ENCODE measurements at places on chromosomes 4 and X.

GRCh38 chr4:78166622-78167021 is 109.5 kb downstream of the FRAS1 start:
- DNase-seq: no peak

DNA sequence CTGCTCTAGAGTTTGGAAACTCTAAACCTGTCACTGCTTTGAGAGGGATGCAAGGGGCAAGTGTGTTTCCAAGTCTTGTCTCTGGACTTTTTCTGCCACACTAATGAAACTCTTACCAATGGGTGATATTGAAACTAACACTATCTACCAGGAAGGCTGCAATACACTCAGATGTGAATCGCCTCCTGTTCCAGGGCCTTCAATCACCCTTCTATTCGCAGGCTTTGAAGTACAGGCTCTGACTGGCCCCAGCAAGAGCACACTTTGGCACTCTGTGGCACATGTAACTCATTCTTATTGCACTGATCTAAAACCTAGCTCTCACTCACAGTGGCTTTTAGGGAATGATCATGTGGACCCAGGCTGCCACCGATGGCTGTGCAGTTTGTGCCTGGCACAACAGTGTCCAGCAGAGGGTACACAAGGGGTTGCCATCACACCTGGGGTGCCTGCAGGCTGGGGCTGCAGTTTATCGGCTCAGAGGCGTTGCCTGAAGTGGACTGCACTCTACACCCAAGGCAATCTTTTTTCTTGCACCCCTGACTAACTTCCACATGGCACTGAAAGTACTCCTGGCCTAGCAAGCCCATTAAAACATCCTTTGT is 210.8 kb downstream of the MGST2 start:
- DNase-seq: no peak

- DNase-seq: no peak
These were observed 17.8 kb downstream of the TIGD2 start for GRCh38 chr4:89129080-89129640.

DNA sequence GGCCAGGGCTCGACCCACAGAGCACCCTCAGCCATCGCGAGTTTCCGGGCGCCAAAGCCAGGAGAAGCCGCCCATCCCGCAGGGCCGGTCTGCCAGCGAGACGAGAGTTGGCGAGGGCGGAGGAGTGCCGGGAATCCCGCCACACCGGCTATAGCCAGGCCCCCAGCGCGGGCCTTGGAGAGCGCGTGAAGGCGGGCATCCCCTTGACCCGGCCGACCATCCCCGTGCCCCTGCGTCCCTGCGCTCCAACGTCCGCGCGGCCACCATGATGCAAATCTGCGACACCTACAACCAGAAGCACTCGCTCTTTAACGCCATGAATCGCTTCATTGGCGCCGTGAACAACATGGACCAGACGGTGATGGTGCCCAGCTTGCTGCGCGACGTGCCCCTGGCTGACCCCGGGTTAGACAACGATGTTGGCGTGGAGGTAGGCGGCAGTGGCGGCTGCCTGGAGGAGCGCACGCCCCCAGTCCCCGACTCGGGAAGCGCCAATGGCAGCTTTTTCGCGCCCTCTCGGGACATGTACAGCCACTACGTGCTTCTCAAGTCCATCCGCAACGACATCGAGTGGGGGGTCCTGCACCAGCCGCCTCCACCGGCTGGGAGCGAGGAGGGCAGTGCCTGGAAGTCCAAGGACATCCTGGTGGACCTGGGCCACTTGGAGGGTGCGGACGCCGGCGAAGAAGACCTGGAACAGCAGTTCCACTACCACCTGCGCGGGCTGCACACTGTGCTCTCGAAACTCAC is 3.6 kb downstream of the MID1IP1 start:
- DNase-seq: no peak

DNA sequence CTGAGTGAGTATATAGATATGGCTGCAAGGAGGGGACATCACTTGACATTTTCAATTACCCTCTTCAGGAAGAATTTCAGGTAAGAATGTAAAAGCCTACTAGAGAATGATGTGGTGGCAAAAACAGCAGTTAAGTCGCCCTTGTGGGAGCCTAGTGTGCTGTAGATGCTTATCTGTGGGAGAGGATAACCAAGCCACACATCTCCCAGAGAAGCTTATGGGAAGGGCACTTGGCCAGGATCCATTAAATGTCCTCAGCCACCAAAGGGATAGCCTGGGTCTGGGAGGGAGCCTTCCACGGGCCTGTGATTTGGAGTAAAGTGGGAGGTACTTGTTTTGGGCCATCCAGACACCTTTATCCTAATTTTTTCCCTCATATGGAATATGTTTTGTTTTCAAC is 41.3 kb upstream of the BCLAF3 start:
- no peak for DNase-seq

GRCh38 chr4:130416228-130416627 is 1320.3 kb downstream of the C4orf33 start:
- no peak for DNase-seq

GRCh38 chr4:791898-792625 is 33.9 kb downstream of the CPLX1 start:
- DNase-seq: no peak

DNA sequence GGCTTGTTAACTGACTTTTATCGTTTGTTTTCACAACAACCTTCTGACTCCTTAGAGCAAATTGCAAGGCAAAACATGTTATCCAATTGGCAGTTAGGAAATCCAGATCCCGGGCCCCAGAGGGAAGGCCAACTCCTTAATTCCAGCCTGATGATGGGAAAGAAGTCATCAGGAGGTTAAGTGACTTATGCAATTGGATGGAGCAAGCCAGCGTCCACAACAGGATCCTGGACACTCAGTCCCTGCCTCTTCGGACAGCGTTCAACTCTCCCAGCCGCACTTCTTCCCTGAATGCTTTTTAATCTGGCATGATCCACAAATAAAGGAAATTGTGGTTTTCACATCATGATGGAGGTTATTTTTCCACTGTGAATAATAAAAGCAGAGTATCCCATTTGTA is 310.1 kb downstream of the RAB28 start:
- no peak for DNase-seq

DNA sequence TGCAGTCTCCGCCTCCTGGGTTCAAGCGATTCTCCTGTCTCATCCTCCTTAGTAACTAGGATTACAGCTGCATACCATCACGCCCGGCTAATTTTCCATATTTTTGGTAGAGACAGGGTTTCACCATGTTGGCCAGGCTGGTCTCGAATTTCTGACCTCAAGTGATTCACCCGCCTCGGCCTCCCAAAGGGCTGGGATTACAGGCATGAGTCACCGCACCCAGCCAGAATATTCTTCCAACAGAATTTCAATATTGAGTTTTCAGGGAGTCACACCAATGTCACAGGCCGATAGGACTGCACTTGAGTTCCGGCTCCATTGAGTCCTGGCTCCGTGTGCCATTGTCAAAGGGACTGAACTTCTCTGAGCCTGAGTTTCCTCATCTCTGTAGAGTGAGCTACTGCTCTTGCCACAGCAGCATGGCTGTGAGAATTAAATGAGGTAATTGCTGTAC is 82.9 kb downstream of the CLCN4 start:
- no peak for DNase-seq

DNA sequence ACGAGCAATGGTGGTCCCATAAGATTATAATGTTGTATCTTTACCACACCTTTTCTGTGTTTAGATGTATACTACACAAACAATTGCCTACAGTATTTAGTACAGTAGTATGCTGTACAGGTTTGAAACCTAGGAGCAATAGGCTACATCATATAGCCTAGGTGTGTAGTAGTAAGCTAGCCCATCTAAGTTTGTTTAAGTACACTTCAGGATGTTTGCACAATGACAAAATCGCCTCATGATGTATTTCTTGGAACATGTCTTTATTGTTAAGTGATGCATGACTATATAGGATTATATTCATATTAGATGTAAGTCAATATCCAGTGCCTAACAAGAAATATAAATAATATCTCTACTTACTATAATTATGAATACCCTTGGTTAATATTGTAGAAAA is 104.6 kb downstream of the SLC10A6 start:
- no peak for DNase-seq

DNA sequence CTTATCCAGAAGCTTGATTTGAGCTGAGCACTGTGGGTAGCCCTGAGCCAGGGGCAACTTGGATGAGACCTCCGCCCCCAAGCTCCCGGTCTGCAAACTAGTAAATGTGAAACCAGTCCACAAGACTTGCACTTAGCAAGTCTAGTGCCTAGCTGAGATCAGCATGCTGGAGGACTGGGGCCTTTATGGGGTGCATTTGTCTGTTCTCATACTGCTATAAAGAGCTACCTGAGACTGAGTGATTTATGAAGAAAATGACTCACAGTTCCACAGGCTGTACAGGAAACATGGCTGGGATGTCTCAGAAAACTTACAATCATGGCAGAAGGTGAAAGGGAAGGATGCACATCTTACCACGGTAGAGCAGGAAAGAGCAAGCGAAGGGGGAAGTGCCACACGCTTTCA is 42.1 kb upstream of the HOPX start:
- no peak for DNase-seq

DNA sequence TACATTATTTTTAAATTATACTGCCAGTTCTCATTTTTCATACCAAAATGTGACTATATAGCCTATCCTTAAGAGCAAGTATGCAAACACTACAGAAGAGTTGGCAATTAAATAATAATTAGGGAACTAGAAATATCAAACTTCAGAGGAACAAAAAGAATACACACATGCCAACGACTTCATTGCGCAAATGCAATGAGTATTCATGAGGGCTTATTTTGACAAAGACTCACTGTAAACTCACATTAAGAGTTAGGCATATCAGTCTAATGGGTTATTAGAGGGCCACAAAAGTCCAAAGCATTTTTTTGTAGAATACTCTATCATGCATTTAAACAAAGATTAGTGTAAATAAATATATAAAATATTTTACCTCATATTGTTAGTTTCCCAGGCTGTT is 31.6 kb downstream of the SLC10A7 start:
- DNase-seq: no peak

- no peak for DNase-seq
These were observed 73.2 kb upstream of the NKX1-1 start for GRCh38 chr4:1479454-1479853.

- DNase-seq: peak; percentile 68
These were observed 67.7 kb upstream of the PJA1 start for GRCh38 chrX:69232945-69233344.

GRCh38 chrX:136765821-136766356 is 14.8 kb downstream of the ARHGEF6 start:
- DNase-seq: no peak
